ENCODE measurements at places on chromosomes 6 and 20.
A peak's percentile ranks its signal among the peaks of the same experiment; 100 is the strongest.

DNA sequence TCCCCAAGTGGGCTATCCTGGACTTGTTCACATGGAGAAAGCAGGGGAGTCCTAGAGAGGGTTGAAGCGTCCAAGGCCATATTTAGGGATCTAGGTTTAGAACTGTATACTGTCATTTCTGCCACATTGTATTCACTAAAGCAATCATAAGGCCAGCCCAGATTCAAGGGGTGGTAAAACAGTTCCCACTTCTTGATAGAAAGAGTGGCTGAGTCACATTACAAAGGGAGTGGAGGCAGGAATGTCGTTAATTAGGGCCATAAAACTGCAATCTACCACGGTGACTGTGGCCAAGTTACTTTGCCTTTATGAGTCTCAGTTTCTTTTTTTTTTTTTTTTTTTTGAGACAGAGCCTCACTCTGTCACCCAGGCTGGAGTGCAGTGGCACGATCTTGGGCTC is 7.4 kb upstream of the UBR2 start:
- no peak for DNase-seq

GRCh38 chr20:3189561-3190131 is 14.8 kb downstream of the DDRGK1 start:
- DNase-seq: no peak

DNA sequence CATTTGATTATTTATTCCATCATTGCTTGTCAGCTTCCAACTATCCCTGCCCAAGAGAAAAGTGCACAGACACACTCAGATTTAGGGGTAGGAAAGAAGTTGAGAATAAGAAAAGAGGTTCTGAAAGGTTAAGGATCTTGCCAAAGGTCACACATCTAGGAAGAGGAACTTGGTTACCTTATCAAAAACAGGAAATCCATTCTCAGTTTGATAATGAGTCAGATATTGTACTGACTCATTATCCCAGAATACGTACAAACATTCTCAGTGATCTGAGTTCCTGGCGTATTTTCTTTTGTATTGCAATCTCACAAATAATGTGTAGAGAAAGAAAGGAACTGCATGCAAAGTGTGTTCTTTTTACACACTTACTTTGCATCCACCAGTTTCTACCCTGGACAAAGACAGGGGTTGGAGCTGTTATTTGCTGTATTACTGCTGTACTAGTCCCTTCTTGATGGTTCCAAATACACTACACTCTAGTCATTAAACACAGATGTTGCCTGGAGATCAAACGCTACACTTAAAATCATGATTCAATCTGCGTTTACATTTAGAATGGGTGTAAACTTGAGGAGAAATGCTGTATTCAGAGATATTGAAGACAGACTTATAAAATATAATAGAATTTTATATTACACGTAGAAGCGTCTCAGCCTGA is 545.7 kb downstream of the PRKN start:
- DNase-seq: no peak

DNA sequence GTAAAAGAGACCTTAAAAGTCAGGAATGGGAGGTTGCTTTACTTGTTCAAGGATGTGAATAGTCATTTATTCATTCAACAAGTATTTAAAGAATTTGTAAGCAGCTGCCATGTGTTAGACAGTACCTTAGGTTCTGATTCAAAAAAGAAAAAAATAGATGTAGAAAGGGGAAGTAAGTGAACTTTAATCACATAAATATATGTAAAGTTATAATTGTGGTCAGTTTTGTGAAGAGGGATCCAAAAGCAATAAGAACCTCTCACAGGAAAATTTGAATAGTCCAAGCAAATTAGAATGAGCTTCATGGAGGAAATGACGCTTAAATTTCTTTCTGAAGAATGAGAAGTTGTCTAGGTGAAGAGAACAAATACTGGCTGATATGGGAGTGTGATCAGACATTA is 596.1 kb upstream of the CITED2 start:
- peak; percentile 4 for DNase-seq

- DNase-seq: no peak
Observed at GRCh38 chr20:16472045-16472872, 101.0 kb downstream of the KIF16B start.

- no peak for DNase-seq
Observed at GRCh38 chr6:41370488-41371111, 35.2 kb downstream of the NCR2 start.

- no peak for DNase-seq
Observed at GRCh38 chr20:50747275-50747674, 15.9 kb downstream of the PARD6B start.

GRCh38 chr20:57921676-57922075 is 211.9 kb upstream of the PMEPA1 start:
- DNase-seq: no peak

DNA sequence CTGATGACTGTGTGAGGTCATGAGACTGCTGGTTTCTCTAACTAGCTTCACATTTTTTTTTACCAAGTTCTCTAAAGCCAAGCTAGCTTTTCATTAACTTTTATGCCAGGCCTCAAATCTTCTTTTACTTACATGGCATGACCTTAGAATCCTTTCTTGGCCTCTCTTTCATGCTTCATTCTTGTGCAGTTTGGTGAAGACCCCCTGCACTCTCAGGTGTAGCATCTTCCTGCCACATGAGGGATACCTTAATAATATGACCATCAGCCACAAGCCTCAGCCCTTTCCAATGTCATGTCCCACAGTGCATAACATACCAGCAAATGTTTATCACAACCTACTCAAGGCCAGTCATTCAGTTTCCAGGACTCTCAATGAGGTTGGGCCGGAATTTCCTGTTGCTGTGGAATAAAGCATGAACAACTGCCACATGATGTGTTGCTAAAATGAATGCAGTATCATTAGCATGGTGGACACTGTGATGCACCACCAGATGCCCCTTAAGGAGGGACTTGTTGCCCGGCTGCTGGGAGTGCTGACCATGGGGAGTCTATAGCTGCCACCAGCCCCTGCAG is 72.2 kb downstream of the RIN2 start:
- peak; percentile 17 for DNase-seq

DNA sequence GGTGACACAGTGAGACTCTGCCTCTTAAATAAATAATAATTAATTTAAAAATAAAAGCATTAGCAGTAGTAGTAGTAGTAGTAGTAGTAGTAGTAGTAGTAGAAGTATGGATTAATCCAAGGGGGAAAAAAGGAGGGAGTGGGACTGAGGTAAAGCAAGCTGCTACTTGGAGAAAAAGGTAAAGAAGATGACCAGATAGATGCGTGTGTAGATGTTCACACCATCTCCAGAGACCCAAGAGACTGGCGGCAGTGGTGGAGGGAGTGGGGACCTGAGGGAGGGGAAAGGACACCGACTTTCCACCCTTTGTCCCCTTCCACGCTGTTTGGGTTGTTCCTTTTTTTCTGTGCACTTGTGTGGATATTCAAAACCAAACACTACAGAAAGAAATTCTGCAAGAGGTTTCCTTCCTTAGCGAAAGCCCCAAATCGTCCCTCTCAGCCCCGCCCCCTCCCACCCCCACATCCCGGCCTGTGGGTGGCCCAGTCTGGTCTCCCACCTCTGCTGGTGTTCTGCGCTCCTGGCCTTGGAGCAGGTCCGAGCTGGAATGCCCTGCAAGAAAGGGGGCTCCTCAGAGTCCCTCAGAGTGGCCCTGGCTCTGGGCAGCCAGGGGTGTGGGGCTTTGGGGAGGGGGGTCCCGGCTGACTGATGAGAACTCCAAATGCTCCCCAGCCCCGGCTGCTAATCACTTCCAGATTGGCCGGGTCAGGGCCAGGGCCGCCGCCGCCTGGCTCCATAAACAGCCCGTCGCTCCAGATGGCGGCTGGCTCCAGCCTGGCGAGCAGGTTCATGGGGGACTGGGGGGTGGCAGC is 60.2 kb downstream of the UBE2V1 start:
- DNase-seq: no peak

- no peak for DNase-seq
Observed at GRCh38 chr20:1943275-1944002, 48.2 kb downstream of the SIRPA start.

DNA sequence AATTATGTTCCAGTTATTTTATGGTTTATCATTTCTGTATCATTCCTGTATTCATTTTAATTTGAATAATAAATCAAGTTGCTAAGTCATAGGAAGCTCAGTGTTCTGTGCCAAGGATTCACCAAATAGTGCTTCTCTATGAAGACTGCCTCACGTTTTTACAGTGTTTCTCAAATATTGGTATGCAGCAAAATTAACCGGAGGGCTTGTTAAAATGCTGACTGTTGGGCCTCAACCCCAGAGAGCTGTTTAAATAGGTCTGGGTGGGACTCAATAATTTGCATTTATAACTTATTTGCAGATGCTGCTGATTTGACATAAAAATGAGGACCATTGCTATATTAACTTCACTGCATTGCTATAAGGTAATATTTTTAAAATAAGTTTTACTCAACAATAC is 166.7 kb downstream of the TINAG start:
- DNase-seq: no peak

DNA sequence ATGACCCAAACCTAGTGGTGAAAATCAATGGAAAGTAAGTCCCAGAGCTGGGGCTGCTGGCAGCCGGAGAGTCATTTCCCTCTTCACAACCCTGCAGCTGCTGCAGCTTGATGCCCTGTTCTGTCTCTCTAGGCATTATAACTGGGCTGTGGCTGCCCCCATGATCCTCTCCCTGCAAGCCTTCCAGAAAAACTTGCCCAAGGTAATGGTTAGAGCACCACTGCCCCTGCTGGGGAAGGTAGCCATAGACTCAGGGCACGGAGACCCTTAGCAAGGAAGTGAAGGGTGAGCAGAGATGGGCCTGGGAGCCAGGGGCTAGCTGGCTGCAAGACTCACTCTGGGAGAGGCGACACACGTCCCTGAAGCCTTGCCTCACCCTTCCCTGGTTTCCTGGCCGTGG is 12.0 kb downstream of the LPIN3 start:
- no peak for DNase-seq

DNA sequence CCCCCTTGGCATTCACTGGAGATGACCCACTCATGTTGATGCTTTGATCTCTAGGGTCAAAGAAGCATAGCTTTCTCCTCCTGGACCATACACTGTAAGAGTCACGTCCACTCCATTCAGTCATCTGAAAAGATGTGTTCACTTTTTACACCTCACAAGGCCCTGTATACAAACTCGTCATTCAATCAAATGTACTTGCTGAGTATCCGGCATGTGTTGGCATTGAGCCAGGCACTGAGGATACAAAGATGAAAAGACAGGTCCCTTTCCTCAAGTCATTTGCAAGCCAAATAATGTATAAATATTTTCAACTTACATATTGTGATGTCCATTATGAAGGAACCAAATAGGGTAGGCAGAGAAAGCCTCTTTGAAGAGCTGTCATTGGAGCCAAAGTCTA is 32.6 kb upstream of the CSNK2A1 start:
- DNase-seq: no peak

DNA sequence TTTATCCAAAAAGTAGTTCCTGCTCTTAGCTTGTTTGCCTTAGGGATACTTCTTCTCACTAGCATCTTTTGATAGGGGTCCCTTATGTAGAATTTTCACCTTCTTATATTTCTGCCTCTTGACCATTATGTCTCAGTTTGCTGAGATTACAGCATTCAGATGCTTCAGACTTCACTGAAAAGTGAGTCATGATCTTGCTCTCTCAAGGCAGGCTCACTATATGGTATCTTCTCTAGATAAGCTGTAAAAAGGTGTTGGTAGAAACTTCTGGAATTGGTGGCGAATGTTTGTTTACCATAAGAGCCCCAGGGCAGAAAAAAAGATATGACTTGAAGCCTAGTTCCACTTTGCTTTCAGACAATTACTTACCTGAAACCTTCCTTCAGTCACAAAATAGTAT is 19.7 kb downstream of the GTPBP2 start:
- DNase-seq: no peak

- no peak for DNase-seq
Observed at GRCh38 chr6:105388392-105388791, 14.5 kb downstream of the PREP start.

GRCh38 chr6:156875062-156875461 is 97.9 kb downstream of the ARID1B start:
- DNase-seq: no peak

GRCh38 chr20:1800180-1800579 is 95.0 kb upstream of the SIRPA start:
- no peak for DNase-seq

GRCh38 chr6:38555606-38556005 is 84.1 kb downstream of the BTBD9 start:
- no peak for DNase-seq

GRCh38 chr6:167122041-167122826 is 662 bp upstream of the CCR6 start:
- no peak for DNase-seq

GRCh38 chr6:154830771-154831170 is 97.6 kb downstream of the SCAF8 start:
- no peak for DNase-seq

DNA sequence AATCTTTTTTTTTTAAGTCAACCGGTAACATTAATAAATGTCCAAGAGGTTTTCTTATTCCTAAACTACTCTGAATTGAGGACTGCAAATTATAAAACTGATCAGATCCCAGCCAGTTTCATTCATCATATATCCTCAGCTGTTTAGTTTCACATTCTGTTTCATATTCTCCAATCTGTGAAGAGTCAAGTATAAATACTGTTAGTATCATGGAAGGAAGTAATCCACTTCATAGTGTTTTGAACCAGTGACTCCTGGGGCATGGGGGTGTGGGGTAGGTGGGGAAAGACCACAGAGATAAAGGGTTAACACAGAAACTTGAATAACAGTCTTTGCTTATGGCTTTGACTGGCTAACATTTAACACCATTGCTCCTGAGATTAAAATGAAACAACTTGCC is 69.9 kb downstream of the FYN start:
- DNase-seq: no peak

GRCh38 chr6:114955363-114955762 is 612.5 kb upstream of the HS3ST5 start:
- no peak for DNase-seq

DNA sequence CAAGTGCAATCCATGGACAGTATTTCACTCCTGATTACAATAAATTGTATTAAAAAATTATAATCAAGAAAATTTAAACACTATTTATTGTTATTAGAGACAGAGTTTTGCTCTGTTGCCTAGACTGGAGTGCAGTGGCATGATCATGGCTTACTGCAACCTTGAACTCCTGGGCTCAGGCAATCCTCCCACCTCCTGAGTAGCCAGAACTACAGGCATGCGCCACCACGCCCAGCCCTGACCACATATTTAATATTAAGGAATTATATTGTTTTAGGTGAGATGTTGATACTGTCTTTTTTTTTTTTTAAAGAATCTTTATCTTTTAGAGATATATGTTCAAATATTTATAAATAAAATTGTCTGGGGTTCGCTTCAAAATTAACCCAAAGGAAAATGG is 14.6 kb downstream of the LCA5 start:
- no peak for DNase-seq

GRCh38 chr6:114195027-114195365 is 147.8 kb downstream of the HS3ST5 start:
- no peak for DNase-seq

GRCh38 chr6:91281901-91282300 is 695.0 kb upstream of the MAP3K7 start:
- no peak for DNase-seq
